ENCODE measurements at places on chromosomes 4 and X.

GRCh38 chr4:80873571-80873970 lies 156.9 kb upstream of the BMP3 start:
- DNase-seq, result no peak

DNA sequence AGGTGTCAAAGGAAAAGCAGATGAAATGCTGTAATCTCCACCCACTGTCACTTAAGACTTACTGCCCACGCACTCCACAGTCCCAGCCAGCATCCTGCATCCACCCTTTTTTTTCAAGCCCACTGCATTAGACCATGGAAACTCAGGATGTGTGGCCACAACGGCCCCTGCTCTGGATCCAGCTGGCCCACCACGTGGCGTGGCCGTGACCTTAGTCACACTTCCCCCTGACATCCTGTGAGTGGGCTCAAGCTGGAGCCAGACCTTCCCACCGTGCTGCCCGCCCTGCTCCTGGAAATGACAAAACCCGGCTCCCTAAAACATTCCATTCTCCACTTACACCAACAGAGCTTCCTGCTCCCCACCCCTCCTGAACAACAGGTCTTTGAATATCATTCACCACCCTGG lies 588.3 kb upstream of the DIPK2B start:
- DNase-seq, result no peak

- DNase-seq, result no peak
Measured at GRCh38 chrX:131951166-131951565, 71.9 kb upstream of the STK26 start.

DNA sequence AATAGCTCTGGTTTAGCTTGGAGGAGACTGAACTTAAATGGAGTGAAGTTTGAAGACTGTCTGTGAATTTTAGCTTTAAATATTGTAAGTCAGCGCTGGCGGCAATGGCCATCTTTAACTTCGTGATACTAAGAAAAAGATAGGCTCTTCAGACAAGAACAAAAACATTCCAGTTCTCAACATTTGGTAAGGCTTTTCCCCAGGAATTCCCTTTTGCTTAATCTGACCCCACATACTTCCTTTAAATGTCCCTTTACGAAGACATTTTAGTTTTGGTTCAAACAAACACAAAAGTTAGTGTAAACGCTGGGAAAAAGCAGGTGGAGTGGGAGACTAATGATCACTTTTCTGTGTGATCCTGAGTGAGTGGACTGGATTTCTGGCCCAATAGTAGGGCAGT lies 106.2 kb downstream of the MAML3 start:
- no peak for DNase-seq

DNA sequence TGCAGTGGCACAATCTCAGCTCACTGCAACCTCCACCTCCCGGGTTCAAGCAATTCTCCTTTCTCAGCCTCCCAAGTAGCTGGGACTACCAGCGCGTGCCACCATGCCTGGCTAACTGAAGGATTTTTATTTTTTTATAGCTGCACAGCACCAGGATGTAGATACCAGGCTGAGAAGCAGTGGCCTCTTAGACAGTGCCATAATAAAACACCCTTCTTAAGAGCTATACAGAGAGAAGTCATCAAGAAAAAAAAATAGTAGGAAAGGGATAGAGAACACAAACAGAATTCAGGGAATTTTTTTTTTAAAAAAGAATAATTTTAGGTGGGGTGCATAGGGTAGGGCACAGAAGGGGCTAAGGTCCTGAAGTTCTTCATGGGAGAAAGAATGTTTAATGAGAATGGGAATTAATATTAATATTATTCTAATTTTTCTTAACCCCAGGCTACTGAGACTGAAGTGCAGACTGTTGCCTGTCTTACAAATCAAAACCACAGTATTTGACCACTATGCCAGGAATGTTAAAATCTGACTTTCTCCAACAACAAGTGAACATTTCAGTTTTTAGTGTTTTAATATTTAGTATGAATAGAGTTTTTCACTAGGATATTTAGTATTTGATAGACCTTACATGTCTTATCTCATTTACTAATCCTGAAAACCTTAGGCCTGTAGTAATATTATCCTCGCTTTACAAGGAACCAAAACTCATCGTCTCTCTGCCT lies 146.7 kb downstream of the KCNIP4 start:
- no peak for DNase-seq

- DNase-seq, result no peak
Measured at GRCh38 chr4:20760053-20760452, 59.8 kb downstream of the PACRGL start.

- DNase-seq, result peak; percentile 23
Measured at GRCh38 chr4:40149960-40150385, 46.9 kb upstream of the RHOH start.

- no peak for DNase-seq
Measured at GRCh38 chr4:83851261-83852084, 315.6 kb downstream of the GPAT3 start.
